Colonic mucosa (tissue), 4 donors: ENCODE measurements at places on chromosomes 6 and 20.

DNA sequence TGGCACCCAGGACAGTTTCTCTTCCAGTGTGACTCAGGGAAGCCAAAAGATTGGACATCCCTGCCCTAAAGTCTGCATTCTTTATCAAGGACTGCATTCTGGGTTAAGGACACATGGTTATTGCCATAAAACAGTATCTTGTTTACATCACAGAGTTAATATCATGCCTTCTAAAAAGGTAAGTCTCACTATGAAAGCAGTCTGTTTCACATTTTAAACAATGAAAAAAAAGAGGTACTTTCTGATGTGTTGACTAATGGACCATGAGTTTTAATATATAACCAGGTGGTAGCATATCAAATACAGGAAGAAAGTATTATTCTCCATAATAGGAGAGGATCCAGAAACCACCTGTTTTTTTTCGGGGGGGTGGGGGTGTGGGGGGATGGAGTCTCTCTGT is 93.7 kb downstream of the TIAM2 start:
- DNase-seq = no peak

DNA sequence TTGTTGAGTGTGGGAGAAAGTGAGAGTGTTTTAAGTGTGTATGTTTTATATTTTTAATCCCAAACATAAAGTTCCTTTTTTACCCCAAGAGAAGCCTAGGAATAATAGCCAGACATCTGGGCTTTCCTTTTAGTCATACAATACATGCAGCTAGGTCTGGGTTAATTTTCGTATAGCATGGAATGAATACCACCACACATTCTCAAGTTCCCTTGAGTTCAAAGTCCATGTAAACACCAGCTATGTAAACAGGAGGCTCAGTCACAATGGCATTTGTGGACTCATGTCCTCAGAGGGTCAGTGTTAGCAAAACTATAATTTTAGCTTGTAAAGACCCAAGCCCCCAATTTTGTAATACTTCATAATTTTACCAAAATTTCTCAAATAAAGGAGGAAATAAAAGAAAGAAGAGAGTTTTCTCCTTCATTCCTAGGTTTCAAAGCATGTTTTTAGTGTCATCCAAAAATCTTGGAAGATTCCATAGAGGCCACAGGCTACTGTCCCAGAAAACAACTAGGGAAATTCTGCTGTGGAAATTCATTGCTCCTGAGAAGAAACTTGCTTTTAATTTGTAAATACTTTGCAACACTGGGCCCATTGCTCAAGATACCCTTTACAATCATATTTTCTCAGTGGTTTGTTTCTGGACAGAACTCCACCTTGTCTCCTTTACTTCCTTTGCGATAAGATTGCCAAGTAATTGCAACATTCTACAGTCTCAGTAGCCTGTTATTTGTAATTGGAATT is 671.2 kb downstream of the COL12A1 start:
- peak; percentile 30 for DNase-seq

DNA sequence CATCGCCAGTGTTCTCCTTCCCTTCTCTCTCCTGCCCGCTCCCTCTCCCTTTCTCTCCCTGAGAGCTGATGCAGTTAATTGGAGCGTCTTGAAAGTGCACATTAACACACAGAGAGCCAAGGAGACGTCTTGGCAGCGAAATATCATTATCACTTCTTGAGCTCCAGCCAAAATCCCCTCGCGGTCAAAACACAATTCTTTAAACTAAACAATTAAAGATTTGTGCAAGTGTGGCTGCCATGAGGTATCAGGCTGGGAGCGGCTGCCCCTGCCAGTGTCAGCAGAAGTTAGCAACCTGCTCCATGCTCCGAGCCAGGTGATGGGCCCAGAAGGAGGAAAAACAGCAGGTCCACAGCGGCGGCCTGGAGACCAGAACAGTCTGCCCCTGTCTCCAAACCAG is 100.9 kb upstream of the FOXP4 start:
- DNase-seq = no peak

DNA sequence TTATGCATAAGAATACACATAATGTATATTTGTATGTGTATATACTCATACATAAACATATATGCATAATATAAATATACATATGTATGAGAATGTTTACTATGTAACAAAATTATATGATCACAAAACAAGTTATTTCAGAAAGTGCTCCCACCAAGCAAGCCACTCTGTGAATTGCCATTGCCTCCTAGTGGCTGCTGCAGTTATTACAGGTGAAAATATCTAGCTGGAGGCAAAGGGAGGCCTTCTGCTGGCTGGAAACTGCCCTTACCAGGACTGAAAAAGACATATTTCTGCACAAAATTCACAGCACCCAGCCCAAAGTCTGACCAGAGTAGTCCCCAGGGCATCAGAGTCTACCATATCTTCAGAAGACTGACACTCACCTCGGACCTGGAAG is 14.4 kb upstream of the ADAM33 start:
- no peak for DNase-seq

- no peak for DNase-seq
Measured at GRCh38 chr20:54263116-54263690, 55.3 kb downstream of the PFDN4 start.

DNA sequence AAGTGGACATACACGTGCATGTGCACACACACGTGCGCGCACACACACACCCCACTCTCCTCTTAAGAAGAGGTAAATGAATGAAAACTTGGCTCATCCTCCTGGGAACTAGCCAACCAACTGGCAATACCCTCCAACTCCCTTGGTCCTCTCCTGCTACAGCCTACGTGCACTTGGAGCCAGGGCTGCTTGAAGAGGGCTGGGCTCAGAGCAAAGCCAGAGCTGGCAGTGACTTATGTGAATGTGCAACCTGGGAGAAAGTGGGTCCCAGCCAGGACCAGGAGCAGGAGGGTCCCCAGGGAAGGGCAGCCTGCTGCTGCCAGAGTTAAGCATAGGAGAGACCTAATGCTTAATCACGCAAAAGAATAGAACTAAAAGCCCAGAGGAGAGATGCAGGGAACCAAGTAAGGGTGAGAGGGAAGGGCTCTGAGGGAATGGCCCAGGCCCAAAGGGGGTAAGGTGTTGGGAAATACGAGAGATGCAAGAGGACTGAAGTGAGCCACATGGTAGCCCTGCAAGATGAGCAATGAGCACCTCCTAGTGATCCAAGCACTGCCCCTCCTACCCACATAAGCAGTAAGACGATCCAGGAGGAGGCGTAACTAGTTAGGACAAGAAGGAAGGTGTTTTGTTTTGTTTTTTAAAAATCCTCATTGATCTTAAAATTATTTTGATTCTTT is 24.7 kb downstream of the TRAF3IP2 start:
- no peak for DNase-seq

GRCh38 chr6:117237561-117237960 is 27.8 kb upstream of the VGLL2 start:
- DNase-seq = no peak

DNA sequence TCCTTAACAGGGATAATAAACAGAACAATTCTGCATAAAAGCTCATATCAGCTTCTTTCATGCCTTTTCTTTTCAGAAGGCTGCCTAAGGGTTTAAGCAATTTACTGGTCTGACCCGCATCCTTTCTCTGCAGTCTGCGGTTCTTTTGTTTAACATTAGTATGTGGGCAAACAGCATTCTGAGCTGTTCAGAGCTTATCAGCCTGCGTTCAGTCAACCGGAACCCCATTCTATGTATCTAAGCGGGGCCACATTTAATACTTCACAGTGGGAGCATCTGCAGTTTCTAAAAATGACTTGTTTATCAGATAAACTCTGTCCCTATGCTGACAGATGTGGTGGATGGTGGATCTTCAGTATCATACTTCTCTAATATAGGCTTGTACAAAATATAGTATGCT is 758.9 kb upstream of the MMS22L start:
- DNase-seq = no peak

DNA sequence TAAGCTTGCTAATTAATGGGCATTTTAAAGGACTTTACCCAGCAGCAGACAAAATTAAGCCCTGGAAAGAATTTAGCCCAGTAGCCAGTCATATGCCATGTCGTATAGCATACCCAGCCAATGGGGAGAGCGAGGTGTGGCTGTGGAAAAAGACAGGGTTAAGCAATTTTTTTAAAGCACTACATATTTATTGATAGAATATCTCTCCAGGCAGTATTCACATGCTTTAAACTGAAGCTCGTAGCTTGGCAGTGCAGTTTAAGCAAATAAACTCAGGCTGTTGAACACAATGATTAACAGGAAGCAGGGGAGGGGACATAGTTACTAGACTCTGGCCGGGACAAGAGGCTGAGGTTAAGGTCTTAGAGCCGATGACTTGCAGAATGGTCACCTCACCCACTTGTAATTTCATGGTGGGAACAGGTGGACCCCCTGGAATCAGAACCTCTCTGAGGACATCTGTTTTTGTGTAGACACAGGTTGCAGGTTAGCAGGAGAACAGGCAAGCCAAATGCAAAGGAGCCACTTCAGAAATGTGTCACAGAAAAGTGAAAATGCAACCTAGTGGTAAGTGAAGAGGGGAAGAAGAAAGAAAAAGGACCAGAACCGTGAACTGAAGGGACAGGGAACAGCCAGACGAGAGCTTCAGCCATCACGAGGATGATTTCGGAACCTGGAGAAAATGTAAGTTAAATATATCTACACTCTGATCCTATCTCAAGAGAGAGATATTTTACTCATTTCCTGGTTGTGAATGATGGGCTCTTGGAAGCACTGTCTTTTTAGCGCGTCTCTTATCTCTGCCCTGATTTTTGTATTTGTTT is 7.2 kb downstream of the GCNT2 start:
- peak; percentile 74 for DNase-seq

DNA sequence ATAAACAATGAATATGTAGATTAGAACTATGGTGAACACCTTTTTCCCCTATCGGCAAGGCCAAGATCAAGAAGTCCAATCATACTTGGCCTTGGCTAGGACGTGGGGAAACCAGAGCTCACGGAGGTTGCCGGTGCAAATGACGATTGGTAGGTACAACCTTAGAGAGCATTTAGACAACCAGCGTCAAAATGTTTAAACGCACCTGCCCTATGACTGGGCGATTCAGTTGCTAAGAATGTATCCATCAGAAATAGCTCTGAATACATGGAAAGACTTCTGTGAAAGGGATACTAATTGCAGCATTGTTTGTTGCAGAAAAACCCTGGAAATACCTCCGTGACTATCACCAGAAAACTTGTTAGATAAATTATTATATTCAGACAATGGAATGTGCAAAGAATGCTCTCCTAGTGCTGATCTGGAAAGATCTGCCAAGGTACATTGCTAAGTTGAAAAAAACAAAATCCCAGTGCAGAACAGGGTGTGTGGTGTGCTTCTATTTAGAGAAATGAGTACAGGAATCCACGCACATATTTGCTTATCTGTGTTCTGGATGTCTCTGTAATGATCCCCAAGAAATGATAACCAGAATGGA is 48.0 kb upstream of the PTPN1 start:
- DNase-seq = no peak

DNA sequence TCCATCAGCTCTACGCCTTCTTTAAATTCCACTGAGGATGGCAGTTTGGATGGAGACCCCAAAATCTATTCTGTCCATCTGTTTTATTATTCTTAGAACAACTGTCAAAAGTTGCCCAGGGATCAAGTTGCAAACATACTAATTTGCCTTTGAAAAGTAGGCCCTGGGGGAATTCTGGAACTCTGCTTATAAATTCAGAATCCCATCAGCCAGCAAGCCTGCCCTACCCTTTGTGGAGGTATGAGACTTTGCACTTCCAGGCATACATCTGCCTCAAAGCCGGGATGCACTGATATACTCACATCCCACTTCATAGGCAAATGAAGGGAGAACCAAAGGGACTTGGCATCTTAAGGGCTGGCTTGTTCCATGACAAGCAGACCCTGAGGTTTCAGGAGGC is 93.6 kb downstream of the INSM1 start:
- no peak for DNase-seq

DNA sequence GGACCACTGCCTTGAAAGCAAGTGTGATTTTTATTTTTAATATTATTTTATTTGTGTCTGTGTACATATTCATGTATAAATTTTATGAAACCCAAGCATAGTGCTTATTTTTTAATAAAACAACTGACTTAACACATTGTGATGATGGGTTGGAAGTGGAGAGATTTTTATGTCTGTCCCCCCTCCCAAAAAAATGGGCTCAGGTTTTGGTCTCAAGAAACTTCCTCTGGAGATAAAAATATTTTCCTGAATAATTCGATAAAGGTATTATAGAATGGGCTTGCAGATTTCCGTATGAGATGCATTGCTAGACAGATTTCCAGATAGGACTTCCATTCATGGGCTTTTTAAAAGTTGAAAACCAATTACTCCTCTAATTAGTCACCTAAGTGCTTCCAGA is 2.7 kb downstream of the FOXQ1 start:
- no peak for DNase-seq

DNA sequence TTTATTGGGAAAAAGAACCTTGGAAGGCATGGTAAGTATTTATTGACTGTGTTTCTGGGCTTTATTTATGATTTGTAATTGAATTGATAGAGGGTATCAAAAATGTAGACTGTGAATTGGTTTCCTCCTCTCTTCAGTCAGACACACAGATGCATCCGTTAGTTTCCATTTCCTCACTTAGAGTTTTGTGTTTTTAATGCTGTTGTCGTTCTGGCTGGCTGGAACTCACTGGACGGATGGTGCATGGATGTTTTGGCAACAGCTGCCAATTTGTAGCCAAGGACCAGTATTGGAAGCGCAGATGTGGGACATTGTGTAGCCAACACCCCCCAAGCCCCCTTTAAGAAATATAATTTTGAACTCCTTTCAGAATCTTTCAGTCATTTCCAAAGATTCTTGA is 134.5 kb downstream of the JARID2 start:
- no peak for DNase-seq

DNA sequence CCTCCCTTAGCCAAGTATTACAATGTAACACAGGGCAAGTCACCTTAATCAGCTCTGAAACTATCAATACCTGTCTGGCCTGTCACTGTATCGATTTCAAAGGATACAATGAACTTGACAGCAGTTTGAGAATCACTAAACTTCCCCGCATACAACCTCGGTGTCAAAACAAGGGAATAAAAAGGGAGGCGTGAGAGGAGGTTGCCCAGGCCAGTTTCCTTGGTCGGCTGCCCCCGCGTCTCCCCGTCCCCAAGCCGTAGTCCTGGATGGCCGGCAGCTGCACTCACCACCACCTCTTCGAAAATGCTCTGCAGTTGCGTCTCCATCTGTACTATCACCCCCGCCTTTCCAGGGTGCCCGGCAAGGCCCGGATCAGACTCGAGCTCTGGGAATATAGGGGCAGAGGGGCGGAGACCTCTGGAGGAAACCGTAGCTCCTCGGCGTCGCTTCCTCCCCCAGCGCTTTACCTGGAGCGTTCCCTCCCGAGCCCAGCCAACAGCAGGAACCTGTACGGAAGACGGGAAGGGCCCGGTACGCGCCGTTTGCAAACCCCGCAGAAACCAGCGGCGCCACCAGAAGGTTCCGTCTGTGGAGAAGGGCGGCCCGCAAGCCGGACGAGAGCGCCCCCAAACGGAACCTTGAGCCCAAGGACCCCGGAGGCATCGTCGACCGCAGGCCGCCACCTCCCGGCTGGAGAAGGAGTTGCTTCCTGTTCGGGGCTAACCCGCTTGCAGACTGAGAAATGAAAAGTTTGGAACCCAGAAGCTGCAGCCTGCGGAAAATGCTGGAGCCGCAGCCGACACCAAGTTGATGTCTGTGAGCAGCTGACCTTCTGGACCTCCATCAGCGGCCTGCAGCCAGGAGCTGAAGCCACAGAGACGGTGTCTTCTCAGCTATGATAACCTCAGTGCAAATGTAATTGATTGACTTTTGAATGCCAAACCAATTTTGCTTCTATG is at the start of gene MED23:
TSS of gene MED23 (minus strand) at position 519 of the 959 bp plus-strand sequence. CDS start at position 326, 193 bp downstream.
- peak; percentile 97 for DNase-seq

- DNase-seq = no peak
Measured at GRCh38 chr20:5482791-5483190, 166.0 kb upstream of the PROKR2 start.
